ENCODE measurements at places on chromosomes 16 and 17.

GRCh38 chr16:28131743-28132393, 68.4 kb upstream of the GSG1L start:
- DNase-seq = no peak

DNA sequence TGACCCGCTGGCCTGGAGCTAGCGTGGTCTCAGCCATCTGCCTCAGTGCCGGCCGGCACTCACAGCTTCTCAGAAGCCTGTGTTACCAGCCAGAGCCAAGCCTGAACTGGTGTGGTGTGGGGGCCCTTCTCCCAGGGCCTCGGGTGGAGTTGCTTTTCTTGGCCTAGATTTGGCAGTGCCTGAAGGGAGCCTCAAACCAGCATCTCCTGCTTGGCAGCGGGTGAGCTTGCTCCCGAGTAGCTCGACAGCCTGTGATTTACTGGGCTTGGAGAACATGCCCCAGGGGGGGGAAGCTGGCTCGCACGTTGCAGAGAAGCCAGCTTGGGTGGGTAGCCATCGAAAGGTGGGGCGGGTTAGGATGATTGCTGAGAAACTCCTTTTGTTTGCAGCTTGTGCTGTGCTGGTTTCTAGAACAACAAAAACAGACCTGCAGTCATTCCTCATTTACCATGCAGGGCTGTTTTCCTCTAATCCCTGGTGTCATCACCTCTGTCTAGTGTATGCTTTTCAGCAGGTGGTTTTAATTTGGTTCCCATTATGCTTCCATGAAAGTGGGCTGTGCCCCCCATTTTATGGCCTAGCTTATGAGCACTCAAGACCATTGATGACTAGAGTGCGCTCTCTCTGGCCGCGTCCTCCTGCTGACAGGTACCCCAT, 42.2 kb downstream of the TBCD start:
- peak; percentile 49 for DNase-seq

- DNase-seq = no peak
These were observed at the start of gene ELMO3 for GRCh38 chr16:67199011-67199807. Gene ELMO3, plus strand, starts transcription at chr16:67199131. Its CDS starts 196 bp downstream, at chr16:67199327.

DNA sequence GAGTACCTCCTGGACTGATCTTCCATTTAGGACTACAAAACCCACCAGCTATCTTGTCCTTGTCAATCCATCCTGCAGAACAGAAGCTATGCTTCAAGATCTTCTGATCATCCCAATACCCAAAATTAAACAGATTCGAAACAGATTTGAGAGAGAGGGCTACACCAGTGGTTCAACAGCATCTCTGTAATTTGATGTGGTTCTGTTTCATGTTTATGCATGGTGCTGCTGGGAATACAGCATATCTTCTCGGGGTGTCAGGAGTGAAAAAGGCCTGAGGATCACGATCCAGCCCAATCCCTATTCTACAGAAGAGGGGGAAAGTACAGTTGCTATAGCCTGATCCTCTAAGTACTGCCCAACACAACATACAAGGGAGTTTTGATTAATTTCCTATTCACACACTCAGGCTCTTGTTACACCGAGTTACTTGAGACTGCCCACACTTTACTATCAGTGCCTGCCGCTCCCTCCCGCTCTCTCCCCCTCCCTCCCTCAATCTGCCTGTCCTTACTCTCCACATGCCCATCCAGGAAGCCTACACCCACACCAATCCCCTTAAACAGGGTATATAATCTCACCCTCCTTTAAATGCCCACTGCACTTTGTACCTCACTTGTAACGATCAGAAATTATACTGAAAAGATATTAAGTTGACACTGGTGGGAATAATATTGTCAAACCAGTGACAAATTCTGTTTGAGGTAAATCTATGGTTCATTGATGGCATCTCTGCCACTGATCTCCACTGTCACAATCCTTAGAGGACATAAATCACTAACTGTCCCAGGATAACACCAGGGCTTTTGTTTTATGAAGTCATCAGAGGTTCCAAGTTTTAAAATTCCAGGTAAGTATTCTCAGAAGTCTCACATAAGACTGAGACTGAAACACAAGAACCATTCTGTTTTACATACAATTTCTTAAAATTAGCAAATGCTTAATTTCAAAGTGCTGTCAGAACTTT, 89.3 kb upstream of the PLEKHM1 start:
- no peak for DNase-seq

GRCh38 chr17:17298108-17298507, 5.1 kb upstream of the NT5M start:
- peak; percentile 58 for DNase-seq

GRCh38 chr17:72065556-72065955, 55.3 kb upstream of the SOX9 start:
- DNase-seq = no peak

- peak; percentile 92 for DNase-seq
These were observed 10.6 kb upstream of the HOXB2 start for GRCh38 chr17:48555258-48556228.

DNA sequence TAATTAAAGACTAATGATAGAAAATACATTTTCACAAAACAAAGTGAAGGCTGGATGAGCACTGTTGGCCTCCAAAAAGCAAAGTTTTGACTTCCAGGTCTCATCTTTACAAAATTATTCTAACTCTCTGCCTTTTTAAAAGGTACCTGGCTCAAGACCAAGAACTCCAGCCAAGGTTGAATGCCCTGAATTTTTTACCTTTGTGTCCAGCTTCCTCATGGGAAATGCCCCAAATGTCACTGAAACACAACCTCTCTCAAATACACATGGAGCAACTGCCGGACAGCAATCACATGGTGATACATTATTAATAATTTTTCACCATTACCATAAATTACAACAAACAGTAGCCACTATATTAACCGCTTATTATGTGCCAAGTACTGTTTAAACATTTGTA, 32.2 kb downstream of the ADAMTS18 start:
- DNase-seq = no peak

GRCh38 chr16:86285938-86286921, 224.1 kb upstream of the FOXF1 start:
- no peak for DNase-seq

DNA sequence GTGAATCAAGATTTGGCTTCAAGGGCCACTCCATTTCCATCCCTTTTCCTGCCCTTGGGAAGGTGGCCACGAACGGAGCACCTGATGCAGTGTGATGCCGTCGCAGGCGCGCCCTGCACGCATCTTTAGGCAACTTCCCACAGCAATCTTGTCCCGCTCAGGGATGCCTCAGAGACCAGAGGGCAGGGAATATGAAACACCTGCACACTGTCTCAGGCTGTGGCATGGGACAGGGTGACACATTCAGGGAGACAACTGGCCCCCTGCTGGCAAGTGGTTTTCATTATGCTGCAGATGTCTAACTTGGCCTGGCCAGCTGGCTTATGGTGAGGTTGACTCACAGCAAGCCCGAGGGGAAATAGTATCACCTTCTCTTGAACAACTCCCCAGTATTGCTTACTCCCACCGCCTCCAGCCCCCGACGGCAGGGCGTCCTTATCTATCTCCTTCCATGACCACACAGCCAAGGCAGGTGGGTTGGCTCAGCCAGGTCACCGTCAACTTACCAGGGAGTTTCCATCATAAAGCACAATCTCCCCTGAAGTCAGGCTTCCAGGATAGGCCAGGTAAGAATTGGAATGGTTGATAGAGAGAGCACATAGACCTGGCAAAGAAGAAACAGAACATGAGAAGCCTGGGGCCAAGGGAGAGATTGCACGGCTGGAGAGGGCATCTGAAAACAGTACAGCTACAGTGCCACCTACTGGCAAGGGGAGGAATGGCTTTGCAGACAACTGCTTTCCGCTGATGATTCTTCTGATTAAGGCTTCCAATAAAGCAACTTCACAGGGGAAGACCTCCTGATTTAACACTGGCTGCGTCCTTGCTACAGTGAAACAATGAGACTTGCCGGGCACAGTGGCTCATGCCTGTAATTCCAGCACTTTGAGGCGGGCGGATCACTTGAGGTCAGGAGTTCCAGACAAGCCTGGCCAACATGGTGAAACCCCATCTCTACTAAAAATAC, 21.1 kb downstream of the WIPI1 start:
- peak; percentile 32 for DNase-seq

GRCh38 chr17:17525311-17525710, 29.1 kb upstream of the RASD1 start:
- no peak for DNase-seq

DNA sequence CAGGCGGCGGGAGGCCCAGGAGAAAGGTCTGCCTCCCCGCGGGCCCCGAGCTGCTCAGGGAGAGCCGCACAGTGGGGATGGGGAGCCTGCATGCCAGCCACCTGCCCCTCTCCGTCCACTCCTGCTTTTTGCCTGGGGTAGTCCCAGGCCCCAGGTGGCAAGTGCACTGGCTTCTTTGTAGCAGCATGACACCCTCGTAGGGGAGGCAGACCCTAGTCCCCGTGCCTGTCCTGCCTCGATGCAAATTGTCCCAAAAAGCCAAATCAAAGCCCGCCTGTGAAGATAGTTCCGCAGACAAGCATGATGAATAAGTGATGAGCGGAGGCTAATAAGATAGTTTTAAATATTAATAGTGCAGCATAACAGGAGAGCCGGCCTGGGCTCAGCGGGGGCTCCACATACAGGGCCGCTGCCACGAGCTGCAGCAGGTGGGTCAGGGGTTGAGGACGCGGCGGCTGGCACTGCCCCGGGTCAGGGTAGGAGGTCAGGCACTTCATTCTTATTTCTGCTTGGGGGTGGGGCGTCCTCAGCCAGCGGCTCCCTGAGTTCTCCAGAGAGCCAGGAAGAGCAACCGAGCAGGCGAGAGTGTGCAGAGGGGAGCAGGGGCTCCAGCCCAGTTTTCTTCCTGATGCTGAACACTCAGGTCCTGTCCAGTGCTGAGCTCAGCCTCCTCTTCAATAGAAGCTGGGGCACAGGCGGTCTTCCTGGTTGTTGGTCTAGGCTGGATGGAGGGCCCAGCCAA, 26.8 kb downstream of the GINS2 start:
- no peak for DNase-seq

DNA sequence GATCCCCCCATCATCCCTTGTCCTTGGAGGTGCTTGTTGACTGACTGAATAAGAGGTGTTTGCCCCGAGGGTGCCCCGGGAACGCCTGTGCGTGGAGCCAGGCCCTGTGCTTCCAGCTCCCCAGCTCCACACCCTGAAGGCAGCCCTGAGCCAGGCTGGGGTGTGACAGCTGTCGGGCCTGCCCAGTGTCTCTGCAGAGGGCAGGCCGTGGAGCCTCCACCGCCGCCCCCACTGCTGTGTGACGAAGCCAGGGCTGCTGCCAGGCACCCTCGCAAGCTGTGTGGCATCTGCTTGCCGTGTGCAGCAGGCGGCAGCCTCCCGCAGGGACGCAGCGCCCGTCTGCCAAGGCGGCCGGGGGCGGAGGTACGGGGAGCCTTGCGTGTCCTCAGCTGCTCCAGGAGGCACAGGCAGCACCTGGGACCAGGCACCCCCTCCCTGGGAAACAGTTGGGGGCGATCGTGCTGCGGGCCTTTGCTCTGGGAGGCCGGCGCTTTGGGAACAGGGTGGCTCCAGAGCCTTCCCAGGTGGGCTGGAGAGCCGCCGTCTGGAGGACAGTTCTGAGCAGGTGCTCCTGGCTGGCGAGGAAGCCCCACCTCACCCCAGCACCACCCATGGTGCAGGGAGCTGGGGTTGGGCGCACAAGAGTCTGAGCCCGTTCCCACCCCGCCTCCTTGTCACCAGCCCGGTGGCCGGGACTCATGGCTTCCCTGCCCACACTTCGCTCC, 26.6 kb downstream of the GSE1 start:
- DNase-seq = no peak

DNA sequence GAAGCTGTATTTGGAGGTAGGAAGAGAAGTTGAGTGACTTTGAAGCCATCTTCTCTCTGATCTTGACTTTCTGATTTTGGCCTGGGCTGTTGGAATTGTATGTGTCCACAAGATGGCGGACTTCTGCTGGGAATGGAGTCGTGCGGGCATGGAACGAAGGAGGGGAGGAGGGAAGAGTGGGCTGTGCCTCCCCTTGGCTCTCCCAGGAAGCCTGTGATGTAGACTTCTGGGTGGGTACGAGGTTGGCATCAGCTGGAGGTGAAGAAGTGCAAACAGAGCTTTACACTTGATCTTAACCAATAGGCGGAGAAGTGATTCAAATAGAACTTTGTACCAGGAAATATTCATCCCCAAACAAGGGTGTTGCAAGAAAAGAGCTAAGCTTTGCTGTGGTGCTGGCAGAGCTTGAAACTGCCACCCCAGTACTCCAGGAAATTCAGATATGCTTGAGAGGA, 7.4 kb upstream of the TMEM220 start:
- no peak for DNase-seq

DNA sequence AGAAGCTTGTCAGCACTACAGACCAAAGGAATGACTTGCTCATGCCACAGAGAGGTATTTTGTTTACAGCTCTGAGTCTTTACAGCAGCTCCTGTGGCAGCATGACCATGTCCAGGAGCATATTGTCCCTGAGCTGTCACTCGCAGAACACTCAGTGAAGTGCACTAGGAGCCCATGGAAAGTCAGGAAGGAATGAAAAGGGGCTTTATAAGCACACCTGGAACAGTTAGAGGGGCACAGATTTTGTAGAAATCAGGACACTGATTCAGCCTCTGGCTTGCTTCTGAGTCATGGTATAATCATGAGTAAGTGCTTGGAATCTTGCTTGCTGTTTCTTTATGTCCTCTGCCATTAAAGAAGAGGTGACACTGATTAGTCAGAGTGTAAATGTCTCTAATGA, 41.0 kb downstream of the TADA2A start:
- DNase-seq = no peak

DNA sequence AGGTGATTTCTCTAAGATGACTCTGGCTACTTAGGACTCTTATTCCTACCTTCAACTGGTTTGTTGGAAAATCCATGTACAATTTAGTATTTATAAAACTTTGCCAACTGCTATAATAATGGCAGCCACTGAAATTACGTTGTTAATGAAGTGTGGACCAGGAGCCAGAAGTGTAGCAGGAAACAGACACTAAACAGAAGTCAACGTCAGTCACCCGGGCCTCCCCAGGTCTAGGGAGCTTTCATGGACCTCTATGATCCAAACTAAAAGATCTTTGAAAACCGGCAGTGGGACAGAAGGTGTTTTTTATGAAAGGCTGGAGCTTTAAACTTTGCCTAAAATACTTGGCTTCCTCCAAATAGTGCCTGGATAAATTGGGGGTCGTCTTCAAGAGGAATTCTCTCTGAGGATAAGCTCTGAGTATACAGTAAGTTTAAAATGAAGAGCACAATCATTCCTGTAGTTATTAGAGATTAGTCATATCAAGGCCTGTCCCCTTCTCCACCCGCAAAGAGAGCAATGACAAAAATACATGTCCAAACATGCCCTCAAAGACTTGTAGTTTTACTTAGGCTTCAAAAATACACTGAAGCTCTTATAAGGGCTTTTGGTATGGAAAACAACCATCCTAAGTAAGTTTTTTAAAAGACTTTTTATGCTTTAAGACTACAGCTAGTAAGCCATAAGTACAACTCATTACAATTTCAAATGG, 34.6 kb downstream of the DCUN1D3 start:
- no peak for DNase-seq
